ENCODE measurements at places on chromosomes 6 and 20.

DNA sequence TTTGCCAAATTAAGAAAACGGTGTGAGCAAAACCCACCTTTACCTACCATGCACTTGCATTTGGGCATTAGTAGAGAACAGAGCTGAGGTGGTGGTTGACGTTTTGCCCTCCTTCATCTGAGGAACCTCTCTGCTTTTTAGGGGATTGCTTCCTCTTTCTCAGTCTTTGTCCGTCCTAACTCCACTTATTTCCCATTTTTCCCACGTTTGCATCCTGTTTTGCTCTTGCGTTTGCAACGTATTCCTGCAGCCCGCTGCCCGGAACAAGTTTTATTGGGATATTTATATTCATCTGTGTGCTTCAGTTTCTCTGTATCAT is 374 bp upstream of the SERINC1 start:
- no peak for DNase-seq

- no peak for DNase-seq
Measured at GRCh38 chr20:1517010-1517409, 25.8 kb upstream of the SIRPB2 start.

DNA sequence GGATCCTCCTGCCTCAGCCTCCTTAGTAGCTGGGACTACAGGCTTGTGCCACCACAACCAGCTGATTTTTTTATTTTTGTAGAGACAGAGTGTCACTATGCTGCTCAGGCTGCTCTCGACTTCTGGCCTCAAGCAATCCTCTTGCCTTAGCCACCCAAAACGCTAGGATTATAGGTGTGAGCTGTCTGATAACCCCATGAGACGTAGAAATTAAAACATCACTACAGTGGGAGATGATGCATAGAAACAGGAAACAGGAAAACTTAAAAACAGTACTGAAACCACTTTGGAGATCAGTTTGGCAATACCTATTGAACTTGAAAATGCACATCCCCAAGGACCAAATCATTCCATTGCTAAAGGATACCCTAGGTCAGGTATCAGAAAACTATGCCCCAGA is 10.8 kb downstream of the SENP6 start:
- DNase-seq: no peak

DNA sequence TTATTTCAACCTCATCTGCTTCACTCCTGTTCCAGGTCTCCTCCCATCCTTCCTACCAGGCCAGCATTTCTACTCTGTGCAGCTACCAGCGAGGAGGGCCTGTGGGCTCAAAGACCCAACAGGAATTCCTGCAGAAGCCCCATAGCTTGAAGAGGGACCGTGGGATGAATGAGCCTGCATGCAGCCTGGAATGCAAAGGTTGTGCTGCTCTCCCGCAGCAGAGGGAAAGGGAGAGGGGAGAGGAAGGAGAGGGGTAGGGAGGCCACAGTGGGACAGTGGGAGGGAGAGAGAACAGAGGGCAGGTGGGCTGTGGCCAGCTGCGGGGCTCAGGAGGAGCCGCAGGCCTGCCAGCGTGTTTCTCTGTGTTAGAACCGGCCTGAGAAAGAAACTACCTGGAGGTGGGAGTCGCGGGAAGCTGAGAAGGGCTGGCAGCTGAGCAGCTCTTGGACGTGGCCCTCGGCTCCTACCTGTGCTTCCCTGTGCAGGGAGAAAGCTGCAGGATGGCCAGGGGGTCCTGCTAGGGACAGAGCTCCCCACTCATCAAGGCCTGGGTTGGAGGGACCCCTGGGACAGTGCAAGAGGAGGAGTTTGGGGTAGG is 66.1 kb upstream of the MLN start:
- DNase-seq: no peak

DNA sequence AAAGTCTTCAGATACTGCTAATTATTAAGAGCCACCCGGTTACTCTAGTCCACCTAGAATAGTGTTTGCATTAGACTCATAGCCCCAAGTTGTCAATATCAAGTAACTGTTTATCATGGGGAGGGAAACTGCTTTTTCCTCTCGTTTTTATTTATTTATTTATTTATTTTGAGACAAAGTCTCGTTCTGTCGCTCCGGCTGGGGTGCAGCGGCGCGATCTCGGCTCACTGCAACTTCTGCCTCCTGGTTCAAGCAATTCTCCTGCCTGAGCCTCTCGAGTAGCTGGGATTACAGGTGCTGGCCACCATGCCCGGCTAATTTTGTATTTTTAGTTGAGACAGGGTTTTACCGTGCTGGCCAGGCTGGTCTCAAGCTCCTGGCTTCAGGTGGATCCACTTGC is 16.1 kb upstream of the CCDC170 start:
- no peak for DNase-seq

DNA sequence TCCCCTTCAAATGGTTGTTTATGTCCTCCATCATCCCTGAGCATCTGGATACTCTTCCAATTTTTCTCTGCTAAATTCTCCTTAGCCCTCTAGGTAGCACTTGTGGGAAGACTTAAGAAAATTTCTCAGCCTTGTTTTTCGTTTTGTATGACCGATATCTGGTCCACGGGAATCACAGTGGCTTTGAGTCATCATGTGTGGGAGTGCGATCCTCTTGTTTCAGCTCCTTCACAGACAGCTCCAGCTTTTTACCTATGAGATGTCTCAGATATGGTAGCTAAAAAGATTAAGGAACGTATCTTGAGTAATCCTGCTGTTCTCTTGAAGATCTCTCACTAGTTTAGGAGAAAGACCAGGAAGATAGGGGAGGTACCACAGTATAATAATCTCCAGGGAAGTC is 196.1 kb downstream of the GRM1 start:
- DNase-seq: no peak

GRCh38 chr6:25309886-25310285 is 30.7 kb downstream of the CARMIL1 start:
- no peak for DNase-seq

GRCh38 chr6:74070711-74071110 is 374.7 kb downstream of the CD109 start:
- DNase-seq: no peak

- peak; percentile 52 for DNase-seq
Measured at GRCh38 chr6:13336553-13336952, 8.2 kb upstream of the TBC1D7 start.

DNA sequence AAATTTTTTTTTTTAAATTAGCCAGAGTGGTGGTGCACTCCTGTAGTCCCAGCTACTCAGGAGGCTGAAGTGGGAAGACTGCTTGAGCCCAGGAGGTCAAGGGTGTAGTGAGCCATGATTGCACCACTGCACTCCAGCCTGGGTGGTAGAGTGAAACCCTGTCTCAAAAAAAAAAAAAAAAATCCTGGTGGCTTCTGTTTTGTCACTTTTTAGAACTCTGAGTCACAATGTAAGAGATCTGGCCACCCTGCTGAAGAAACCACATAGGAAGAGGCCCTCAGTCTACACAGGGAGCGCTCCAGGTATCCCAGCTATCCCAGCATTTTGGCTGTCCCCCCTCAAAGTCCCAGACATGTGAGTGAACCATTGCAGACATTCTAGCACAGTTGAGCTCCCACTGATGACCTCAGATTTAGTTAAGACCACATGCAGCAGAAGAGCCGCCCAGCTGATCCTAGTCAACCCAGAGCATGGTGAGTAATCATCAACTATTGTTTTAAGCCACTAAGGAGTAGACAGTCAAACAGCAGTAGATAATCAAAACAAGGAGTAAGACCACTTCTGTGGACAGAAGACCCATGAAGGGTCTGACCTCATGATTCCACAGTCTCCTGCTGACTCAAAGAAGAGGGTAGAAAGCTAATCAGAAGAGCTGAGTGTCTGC is 12.7 kb upstream of the ARFGEF2 start:
- DNase-seq: no peak

DNA sequence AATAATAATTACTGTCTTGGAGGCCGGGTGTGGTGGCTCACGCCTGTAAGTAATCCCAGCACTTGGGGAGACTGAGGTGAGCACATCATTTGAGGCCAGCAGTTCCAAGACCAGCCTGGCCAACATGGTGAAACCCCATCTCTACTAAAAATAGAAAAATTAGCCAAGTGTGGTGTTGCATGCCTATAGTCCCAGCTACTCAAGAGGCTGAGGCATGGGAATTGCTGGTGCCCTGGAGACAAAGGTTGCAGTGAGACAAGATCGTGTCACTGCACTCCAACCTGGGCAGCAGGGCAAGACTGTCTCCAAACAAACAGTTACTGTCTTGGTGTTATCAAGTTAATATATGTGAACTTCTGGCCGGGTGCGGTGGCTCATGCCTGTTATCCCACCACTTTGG is 4.9 kb downstream of the RRP36 start:
- no peak for DNase-seq

- no peak for DNase-seq
Measured at GRCh38 chr6:69632932-69633331, 163.9 kb downstream of the LMBRD1 start.

- DNase-seq: no peak
Measured at GRCh38 chr20:47160240-47160639, 196.3 kb downstream of the ZMYND8 start.

DNA sequence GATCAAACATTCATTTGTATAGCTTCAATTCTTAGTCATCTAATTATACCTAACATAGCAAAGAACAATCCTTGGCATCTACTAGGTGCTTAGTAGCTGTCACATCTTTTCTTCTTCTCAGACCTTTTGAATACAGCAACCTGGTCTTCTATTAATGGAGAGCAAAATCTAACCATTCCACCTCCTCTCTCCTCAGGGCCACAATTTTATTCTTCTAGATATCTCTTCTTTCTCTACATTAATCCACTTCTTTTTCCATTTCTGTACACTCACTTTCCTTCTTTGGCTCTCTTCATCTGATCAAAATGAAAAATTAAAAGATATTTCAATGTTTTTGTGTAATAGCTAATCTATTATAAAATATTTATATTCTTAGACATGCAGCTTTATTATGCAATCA is 9.0 kb upstream of the HLA-DOA start:
- DNase-seq: no peak

DNA sequence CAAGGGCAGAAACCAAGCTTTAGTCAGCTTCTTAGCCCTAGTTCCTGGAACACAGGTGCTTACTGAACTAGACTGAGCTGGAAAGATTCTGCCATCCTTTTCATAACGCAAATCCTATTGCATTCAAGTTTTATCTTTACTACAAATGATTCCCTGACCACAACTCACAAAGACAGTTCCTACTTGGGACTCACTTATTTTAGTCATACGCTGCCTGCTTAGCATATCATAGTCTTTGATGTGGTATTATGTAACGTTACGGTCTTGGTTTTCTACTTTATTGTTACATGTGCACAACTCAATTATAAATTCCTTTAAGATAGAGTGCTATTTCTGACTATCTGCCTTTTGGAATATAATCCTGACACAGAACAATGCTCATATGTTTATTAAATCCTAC is 59.1 kb downstream of the BLOC1S5 start:
- DNase-seq: no peak

DNA sequence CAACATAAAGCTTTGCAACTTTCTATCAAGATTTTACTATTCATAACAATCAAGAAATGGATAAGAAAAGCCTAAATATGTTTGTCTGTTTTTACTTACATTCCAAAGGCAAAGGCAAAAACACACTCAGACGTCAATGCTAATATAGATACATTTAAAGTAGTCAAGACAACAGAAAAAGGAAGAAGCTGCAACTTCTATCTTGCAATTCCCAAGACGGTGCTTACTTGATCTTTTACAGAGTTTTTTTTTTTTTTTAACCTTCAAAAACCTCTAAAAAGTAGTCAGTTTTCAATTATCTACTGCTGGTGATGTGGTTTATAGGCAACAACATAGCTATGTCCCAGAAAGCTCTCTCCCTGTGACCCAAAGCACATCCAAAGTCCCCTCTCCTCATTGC is 58.1 kb downstream of the EPB41L2 start:
- no peak for DNase-seq

DNA sequence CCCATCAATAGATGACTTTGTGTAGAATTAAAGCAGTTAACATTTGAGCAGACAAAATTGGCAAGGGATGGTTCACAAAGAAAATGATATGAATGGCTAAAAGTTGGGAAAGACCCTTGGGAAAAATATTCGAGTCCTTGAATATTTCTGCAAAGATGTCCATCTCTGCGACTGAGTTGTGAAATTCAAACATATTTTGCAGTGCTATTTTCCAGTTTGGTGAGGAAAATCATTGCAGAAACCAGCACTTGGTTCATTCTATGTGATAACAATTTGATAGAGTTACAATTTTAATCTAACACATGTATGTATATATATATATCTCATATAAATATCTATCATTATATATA is 6.1 kb upstream of the PRELID3B start:
- no peak for DNase-seq

- no peak for DNase-seq
Measured at GRCh38 chr6:99589290-99589672, 17.4 kb upstream of the PRDM13 start.

GRCh38 chr6:15420959-15421438 is 175.1 kb downstream of the JARID2 start:
- DNase-seq: no peak

GRCh38 chr6:154276810-154277628 is 79.6 kb downstream of the IPCEF1 start:
- peak; percentile 53 for DNase-seq

Measured in central memory CD4-positive, alpha-beta T cell (primary cell).